Smooth muscle cell of bladder (primary cell): ENCODE measurements at places on chromosomes 6 and 20. TPM values are rescaled to one million over a fixed set of nuclear protein-coding genes. Genes with fewer than 3 reads are reported as not detected.

Gene POPDC3
- 8.2 and 14.3 TPM in 2 replicates for total RNA-seq

Gene MROH8
- total RNA-seq, result 1.0 and 1.4 TPM in 2 replicates

Gene SAPCD1
- 0.28 TPM in 2 replicates for total RNA-seq

Gene BEND6
- 6.5 and 12.8 TPM in 2 replicates for total RNA-seq

Gene GNMT
- total RNA-seq, result not detected in 2 replicates

Gene CTAGE9
- not detected in 2 replicates for total RNA-seq

Gene GABRR2
- total RNA-seq, result 0.09 and 0.14 TPM in 2 replicates
